Activated gamma-delta T cell (primary cell): ENCODE measurements at places on chromosomes 12 and 14.

- DNase-seq, result no peak
These were observed 4.4 kb upstream of the CSRNP2 start for GRCh38 chr12:51087818-51088217.

- DNase-seq, result no peak
These were observed 200.0 kb downstream of the GLT1D1 start for GRCh38 chr12:129053232-129053631.

- DNase-seq, result no peak
These were observed 7.6 kb downstream of the ITPK1 start for GRCh38 chr14:93108105-93108504.

GRCh38 chr14:93691042-93691780 lies 97.1 kb downstream of the PRIMA1 start:
- no peak for DNase-seq

DNA sequence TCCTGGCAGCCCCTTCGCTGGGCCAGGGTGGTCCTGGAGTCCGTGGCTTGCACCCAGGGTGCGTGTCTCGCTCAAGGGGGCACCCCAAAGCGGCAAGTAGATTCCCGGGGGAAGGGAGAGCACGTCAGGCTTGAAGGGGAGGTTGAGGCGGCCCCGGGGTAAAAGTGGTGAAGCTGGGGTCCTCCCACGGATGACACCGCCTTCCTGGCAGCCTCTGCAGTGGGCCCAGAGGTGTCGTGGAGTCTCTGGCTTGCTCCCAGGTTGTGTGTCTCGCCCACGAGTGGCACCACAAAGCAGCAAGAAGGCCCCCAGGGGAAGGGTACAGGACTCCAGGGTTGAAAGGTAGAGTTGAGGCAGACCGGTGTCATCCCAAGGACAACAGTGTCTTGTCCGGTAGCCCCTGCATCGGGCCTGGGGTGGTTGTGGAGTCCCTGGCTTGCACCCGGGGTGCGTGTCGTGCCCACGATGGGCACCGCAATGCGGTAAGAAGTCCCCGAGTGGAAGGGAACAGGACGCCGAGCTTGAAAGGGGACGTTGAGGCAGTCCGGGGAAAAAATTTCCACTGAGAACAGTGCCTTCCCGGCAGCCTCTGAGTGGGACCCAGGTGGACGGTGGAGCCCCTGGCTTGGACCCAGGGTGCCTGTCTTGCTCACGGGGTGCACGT lies 158.0 kb upstream of the ALG10B start:
- DNase-seq, result no peak

- no peak for DNase-seq
These were observed 477.3 kb upstream of the FLRT2 start for GRCh38 chr14:85052646-85053045.

DNA sequence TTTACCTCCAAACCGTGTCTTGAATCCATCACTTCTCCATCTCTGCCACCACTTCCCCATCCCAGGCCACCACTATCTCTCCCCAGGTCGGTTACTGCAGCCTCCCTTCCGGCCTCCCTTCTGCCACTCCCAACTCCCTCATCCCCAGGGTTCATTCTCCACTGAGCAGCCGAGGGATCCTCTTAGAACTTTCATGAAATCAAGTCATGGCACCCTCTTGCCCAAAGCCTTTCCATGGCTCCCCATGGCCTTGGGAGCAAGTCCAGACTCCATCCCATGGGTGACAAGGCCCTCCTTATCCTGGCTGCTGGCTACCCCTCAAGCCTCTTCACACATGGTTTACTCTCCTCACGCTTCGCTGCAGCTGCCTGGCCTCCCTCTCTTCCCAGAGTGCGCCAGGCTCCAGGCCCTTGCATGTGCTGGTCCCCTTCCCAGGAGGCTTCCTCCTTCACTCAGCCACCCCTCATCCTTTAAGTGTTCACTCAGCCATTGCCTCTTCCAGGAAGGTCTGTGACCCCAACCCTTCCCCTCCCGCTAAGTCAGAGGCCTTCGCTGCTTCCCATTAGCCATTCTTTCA lies 17.9 kb upstream of the SH2B3 start:
- no peak for DNase-seq

- no peak for DNase-seq
These were observed 5.4 kb downstream of the ANKRD13A start for GRCh38 chr12:110004598-110004997.
